PC-3 (cell line): ENCODE measurements at places on chromosomes 7 and 10. TPM values are rescaled to one million over a fixed set of nuclear protein-coding genes. Genes with fewer than 3 reads are reported as not detected.

The SRGN gene
- 346 and 422 TPM in 2 replicates for total RNA-seq

DNA sequence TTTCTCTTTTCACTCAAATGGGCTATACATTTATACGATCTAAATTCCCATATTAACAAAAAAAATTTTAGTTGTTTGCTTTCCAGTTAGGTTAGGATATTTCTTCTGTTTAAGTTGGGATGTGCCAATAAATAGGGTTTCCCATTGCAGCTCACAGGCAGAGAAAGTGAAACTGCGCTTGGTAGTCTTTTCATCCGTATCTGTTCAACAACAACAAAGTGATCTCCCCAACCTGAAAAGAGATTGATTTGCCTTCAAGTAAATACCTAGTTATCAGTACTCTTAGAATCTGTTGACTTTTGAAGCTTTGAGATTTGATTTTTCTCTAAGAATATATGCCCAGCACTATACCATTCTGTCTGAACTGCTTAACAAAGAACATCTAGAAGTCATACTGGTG is 143.4 kb downstream of the DYNC1I1 start:
- no peak for DNase-seq

DNA sequence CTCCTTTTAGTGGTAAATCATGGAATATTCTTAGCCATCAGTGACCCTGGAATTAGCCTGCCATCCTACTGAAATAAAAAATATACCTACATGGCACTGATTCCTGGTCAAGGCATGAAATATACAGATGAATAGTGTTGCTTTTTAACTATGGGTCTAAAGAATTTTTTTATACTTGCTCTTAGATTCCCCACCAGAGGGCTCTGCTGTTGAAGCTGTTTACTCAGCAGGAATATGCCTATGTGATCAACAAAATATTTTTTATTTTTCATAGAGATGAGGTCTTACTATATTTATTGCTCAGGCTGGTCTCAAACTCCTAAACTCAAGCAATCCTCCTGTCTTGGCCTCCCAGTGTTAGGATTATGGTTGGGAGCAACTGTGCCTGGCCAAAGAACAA is 13.5 kb downstream of the ZC3HC1 start:
- DNase-seq = peak; percentile 26

The OR2A5 gene
- total RNA-seq = not detected in 2 replicates

GRCh38 chr7:16916105-16916639 is 34.4 kb upstream of the AGR3 start:
- DNase-seq = peak; percentile 85

The UCN3 gene
- not detected in 2 replicates for total RNA-seq

DNA sequence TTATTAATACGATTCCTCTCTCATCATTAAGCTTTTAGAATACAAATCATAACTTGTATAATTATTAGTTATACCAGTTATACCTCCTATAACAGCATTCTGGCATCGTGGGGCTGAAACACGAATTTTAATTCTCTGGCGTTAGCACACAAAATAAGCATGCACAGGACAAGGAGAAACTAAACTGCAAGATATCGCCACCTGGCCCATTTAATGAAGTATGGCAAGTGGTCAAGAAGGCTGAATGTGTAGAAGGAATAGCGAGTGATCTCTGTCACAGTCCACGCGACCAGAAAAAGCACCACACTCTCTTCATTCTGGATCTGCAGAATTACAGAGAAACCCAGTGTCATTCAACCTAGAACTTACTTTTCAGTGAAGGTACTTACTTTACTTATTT is 18.1 kb downstream of the HACD1 start:
- peak; percentile 25 for DNase-seq

DNA sequence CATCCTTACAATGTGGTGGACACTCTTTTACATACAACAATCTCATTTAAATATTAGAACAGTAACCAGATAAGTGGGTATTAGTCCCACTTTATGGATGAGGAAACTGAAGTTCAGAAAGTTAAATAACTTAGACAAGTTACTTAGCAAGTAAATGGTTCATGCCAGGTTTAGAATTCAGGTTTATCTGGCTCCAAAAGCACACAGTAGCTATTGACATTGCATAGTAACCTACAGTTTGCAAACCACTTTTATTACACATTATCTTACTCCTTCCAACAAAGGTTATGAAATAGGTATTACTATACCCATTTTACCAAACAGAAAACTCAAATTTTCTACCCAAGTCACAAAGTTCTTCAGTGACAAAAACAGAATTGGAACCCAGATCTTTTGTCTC is 19.7 kb upstream of the NKX2-3 start:
- no peak for DNase-seq

DNA sequence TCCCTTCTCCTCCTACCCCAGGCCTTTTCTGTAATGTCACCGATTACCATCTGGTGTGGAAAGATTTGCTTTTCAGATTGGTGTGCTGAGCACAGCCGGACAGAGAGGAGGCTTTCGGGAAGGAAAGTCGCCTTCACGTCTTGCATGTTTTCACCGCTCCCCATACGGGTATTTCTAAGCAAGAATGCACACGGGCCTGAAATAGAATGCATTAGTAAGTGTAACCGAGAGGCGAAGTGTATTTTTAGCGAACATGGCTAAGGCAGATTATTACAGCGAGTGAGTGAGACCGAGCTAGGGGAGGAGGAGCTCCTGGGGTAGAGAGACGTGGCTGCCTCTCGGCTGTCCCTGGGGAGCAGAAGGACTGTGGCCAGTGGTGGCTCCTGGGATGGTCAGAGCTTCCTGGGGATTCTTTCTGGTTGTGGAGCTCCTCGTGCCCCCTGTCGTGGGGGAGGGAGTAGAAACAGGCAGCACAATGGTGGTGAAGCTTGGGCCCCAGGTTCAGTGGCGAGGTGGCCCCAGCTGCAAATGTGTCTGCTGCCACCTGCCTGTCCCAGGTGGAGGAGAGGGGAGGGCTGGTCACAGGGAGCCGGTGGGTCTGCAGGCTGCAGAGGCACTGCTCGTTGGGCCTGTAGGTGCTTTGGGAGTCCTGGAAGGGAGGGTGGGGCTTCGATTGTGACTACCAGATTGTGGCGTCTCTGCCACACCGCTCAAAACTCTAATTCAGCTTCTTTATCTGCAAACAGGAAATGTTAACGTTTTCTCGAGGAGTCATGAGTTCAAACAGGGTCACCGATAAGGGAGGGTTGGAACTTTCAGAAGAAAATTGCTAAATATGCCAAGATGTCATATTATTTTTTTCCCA is 135.8 kb downstream of the CAMK1D start:
- DNase-seq = no peak

DNA sequence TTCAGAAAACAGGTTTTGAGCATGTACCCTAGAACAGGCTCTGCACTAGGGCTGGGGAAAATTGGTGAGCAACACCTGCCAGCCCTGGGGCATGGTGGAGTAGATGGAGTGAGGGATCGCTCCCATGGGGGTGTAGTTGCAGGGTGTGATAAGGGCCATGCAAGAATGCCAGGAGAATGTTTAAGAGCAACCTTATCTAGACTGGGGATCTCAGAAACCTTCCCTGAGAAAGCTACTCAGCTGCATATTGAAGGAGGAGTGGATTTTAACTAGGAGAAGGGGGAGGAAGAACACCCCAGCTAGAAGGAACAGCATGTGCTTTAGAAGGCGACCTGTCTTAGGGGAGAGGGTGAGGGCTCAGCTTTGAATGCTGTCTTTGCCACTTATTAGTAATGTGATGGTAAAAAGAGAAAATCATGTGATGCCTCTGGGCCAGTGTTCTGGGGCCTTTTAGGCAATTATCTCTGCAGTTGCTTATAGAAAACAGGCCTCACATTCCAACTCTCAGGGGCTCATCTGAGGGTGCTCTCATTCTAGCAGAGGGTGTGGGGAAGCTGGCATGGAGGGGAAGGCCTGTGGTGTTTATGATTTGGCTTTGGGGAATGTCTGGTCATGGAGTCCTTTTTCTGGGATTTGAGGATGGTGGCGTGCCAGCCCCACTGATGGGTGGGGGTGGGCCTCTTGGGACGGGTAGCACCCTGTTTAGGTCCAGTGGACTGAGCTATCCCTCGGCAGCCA is 225.4 kb downstream of the BMPER start:
- DNase-seq = no peak

- peak; percentile 78 for DNase-seq
Observed at GRCh38 chr10:22599048-22599561, 115.3 kb downstream of the PIP4K2A start.

GRCh38 chr7:24824896-24825295 is 67.6 kb upstream of the GSDME start:
- DNase-seq = no peak

The GSTO2 gene
- total RNA-seq = 8.1 and 13.8 TPM in 2 replicates

GRCh38 chr10:8393531-8393930 is 339.0 kb downstream of the GATA3 start:
- DNase-seq = peak; percentile 27

The LRRC4 gene
- 0.26 TPM in 1 of 2 replicates, not detected in the other for total RNA-seq

The PNLIPRP3 gene
- not detected in 2 replicates for total RNA-seq

GRCh38 chr7:147089608-147090007 is 973.0 kb downstream of the CNTNAP2 start:
- no peak for DNase-seq

- DNase-seq = no peak
Observed at GRCh38 chr10:6497620-6498019, 82.5 kb downstream of the PRKCQ start.

DNA sequence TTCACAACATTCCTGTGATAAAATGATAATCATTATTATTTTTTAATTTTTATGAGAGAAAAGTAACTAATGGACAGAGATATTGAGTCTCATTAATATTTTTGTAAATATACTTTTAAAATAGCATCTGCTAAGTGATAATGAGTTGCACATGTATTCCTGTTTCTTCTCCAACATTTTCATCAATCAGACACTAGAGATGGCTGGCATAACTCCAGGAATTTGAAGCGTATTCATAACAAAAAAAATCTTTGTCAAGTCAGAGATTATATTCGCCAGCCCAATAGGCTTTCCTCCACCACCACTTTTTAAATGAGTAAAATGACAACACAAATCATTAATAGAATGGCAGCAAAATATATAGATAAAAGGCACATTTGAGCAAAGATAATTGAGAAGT is 524.0 kb upstream of the KCND2 start:
- DNase-seq = no peak

The NKX6-2 gene
- not detected in 2 replicates for total RNA-seq

GRCh38 chr10:60714233-60714632 is 64.0 kb upstream of the CDK1 start:
- no peak for DNase-seq
